ENCODE measurements at places on chromosomes 6 and 20.

GRCh38 chr6:94636780-94637385 lies 940.5 kb upstream of the MANEA start:
- no peak for DNase-seq

DNA sequence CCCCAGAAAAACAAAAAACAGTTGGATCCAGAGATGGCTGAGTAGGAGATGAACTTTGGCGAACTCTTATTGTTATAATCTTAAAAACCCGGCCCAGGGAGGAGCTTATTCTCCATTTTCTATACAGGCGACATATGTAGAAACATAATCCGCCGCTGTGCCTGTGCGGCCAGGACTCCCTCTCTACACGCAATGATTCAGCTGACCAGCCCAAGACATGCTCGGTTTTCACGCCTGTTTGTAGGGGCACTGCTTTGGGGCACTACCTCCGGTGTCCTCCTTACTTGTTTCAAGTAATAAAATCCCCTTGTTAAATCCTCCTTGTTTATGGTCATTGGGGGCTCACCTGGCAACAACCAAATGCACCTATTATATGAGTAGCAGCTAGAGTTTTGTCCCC lies 89.9 kb downstream of the SEL1L2 start:
- DNase-seq, result no peak

- DNase-seq, result no peak
Measured at GRCh38 chr6:63941747-63942470, 306.3 kb downstream of the PHF3 start.

GRCh38 chr6:157607317-157608109 lies 215.5 kb upstream of the SNX9 start:
- DNase-seq, result no peak

- DNase-seq, result no peak
Measured at GRCh38 chr6:52522655-52523054, 54.2 kb downstream of the TRAM2 start.

DNA sequence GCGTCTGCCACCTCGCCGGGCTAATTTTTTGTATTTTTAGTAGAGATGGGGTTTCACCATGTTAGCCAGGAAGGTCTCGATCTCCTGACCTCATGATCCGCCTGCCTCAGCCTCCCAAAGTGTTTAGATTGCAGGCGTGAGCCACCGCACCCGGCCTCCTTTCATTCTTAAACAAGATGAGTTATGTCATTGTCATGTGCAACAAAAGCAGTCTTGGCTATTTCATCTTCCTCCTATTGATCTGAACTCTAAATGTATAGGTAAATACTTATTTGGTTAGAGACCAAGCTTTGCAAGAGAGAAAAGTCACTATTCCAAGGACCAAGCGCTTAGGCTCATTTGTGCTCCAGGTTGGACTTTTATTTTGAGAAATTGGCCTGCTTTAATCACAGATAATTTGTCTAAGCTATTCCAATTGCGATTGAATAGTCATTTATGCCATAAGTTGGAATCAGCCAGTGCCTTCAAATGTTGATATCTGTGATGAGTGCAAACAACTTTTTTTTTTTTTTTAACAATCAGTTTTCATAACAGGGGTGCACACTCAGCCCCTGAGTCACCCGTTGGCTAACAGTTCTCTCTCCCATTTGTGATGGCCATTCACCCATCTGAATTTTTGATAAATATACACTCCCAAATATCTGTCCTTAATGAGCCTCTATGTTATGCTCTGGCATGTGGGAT lies 167.3 kb downstream of the BCAS1 start:
- DNase-seq, result no peak

DNA sequence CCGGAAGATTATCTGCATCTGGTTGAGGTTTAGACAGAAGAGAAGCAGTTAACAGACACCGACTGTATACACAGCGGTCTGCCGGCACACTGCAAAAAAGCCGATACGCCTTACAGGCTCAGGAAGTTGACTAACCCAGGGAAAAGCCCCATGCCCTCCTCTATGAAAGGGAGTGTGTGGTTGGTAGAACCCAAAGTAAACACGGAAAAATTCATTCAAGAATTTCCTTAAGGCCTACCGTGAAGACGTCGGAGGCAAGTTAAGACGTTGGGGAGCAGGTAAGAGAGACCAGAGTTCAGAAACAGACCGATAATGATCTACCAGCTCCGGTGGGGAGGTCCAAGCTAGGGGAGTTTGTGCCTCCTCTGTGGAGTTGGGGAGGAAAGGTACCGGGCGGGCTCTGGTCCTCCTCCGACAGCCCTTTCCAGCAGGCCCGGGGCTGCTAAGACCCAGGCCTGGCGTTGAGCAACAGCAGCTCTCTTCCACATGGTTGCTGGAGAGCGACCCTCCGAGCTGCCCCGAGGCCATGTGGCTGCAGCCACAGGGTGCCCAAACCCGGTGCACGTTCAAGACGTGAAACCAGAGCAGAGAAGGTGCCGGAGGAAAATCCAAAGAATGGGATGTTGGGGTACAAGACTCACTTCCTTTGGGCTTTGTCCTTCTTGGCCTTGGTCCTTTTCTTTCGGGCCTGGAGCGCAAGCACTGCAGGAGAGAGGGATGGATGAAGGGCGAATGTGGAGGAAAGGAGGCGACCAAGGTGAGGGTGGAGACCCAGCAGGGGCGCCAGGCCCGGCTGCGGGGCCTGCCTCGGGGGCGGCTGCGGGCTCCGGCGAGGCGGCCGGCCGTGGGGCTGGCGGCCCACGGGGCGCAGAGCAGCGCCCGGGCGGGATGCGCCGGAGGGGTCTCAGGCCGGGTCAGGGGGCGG lies 809 bp downstream of the SRPK1 start:
- peak; percentile 63 for DNase-seq

- no peak for DNase-seq
Measured at GRCh38 chr20:4112481-4113421, 97.4 kb upstream of the RNF24 start.

GRCh38 chr20:23488996-23489395 lies 1.9 kb upstream of the CST8 start:
- no peak for DNase-seq

- no peak for DNase-seq
Measured at GRCh38 chr20:8209061-8209460, 77.0 kb downstream of the PLCB1 start.

DNA sequence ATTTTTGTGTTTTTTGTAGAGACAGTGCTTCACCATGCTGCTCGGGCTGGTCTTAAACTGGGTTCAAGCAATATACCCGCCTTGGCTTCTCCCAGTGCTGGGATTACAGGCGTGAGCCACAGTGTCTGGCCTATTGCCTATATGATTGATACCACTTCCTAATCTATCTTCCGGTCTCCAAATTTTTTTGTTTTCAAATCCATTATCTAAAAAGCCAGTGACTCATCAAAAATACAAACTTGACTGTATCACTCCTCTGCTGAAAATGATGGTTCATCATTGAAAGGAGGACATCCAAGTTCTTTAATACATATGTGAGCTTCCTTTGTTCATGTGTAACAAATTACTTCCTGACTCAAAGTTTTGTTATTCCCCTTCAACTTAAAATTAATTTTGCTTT lies 35.5 kb downstream of the FAM8A1 start:
- DNase-seq, result no peak

DNA sequence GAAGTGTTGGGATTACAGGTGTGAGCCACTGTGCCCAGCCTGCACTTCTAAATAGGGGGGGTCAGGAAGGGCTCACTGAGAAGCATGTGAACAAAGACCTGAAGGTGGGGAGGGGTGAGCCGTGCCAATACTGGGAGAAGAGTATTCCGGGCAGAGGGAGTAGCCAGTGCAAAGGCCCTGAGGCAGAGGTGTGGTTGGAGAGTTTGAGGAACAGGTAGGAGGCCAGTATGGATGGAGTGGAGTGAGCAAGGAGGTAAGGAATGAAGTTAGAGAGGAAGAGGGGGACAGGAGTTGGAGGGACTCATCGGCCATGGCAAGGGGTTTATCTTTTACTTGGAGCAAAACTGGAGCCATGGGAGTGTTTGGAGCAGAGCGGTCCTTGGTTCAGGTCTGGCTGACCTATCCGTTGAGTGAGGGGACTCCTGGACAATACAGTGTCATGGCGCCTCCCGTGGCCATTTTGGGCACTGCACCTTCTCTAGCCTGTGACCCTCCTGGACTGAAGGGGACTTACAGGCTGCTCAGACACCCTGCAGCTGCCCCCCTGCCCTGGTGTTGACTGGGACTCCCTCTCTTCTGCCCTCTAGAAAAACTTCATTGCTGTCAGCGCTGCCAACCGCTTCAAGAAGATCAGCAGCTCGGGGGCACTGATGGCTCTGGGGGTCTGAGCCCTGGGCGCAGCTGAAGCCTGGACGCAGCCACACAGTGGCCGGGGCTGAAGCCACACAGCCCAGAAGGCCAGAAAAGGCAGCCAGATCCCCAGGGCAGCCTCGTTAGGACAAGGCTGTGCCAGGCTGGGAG lies 12.1 kb downstream of the FOXS1 start:
- DNase-seq, result peak; percentile 66

- no peak for DNase-seq
Measured at GRCh38 chr6:4939241-4939640, 64.6 kb downstream of the RPP40 start.

DNA sequence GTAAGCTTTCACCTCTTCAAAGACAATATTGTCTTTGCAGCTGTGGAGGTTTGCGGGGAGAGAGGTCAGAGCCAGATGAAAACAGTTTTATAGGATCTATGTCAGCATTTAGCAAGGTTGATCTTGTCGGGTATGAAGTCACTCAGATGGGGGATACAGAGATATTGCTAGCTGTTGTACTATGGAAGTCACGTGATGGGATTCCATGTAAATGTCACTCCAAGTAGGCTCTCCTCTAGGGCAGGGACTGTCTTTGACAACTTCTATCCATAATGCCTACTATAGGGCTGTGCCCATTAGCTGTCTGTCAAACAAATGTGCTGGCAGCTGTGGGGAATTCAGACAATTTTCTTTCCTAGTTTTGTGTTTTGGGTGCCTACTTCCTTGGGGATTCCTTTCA lies 54.8 kb downstream of the HECA start:
- DNase-seq, result no peak

- DNase-seq, result no peak
Measured at GRCh38 chr20:63086421-63087235, 79.9 kb upstream of the BHLHE23 start.

- DNase-seq, result peak; percentile 33
Measured at GRCh38 chr6:163170294-163170883, 244.1 kb upstream of the QKI start.

- no peak for DNase-seq
Measured at GRCh38 chr6:24408719-24409410, 6.1 kb downstream of the MRS2 start.

GRCh38 chr6:93319304-93319703 lies 100.1 kb downstream of the EPHA7 start:
- no peak for DNase-seq

DNA sequence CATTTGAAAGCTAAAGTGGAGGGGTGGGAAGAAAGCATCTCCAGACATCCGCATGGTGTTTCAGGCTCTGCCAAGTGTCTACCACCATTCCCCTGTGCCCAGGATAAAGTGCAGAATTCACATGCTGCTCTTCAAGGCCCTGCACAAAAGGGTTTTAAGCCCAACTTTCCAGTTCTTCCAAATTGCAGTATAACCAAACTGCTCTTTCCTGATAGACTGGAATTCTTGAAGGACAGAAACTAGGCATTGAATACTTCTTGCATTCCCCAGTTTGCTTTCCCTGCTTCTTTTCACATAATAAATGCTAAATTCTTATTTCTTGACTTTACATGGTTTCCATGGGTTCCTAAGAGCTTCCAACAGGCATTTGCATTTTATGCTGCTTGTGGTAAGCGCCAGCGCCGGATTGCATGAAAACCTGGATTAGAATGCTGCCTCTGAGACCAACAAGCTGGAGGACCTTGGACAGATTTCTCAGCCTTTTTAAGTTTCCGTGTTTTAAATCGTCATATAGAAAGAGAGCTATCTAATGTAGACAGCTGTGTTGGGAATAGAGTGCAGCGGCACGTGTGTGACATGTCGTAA lies 7.9 kb downstream of the SOX4 start:
- no peak for DNase-seq

DNA sequence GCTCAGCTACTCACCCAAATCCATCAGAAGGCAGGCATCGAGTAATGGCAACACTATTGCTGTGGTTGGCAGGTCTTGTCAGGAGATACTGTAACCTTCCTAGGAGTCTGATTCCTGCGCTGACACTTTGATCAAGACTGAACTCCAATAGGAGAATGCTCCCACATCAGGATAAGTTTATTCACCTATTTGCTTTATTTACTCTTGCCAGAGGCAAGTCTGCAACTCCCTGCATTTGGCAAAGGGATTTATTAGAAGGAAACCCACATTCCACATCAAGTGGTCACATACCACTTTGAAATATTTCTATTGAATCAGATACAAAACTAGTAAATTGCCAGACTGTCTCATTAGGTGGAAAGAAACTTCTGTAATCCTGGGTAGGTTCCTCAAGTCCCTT lies 43.5 kb downstream of the ZFAND3 start:
- no peak for DNase-seq

DNA sequence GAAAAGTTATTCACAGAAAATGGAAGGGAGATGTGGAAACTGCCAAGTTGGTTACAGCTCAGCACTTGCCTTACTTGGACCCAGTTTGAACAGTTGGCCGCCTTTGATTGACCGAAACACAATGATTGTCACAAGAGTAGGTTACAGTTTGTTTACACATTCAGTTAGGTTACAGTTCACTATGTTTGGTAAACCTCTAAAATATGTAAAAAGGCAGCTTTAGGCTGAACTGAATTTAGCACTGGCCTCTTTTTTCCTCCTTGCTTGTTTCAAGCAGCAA lies 116.2 kb downstream of the OLIG3 start:
- no peak for DNase-seq

GRCh38 chr6:28898710-28898965 lies 25.1 kb downstream of the TRIM27 start:
- no peak for DNase-seq

- DNase-seq, result no peak
Measured at GRCh38 chr6:72216222-72217068, 330.1 kb downstream of the RIMS1 start.

GRCh38 chr20:1862663-1863053 lies 32.5 kb upstream of the SIRPA start:
- DNase-seq, result no peak

DNA sequence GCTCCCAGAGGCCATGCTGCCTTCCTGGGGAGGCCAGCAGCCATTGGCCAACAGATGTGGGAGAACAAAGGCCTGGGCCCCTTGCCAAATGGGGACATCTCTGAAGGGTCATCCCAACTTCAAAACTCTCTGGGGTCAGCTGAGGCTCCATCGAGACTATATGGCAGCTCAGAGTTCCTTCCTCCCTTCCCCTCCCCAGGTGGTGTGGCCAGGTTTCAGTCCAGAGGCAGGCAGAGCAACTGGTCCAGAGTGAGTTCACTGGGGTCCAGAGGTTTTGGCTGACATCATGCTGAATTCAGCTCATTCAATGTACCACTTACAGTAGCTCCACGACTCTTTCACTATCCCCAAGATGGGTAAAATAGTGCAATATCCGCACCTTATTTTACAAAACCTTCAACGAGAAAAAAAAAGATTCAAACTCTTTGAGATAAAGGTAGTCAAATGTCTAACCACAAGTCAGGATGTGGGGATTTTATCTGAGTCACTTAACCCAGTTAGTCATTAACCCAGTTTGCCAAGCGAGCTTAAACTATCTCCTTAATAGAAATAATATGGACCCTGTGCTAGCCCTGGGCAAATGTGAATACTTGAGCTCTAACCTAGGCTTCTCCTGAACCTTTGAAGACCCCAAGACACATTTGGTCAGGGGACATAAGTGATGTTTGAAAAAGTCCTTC lies 108.4 kb upstream of the PLEKHG1 start:
- DNase-seq, result peak; percentile 2

All from hematopoietic multipotent progenitor cell (in vitro differentiated cells).